ENCODE measurements at places on chromosomes 7 and 10.

DNA sequence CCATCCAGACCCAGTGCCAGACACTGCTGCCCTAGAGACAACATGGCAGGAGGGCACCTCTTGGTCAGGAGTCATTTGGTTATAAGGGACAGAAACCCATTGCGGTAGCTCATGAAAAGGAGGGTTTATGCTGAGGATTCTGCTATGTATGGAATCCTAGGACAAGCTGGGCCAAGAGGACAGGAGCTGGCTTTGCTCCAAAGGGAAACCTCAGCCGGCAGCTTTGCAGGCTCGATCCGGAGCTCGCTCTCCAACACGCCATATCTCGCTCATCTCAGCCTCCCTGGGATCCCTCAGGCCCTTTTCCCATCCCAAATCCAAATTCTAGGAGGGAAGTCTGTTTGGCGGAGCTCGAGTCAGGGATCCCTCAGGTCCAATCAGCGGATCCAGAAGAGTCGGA, 345.7 kb downstream of the GLRX3 start:
- no peak for DNase-seq

DNA sequence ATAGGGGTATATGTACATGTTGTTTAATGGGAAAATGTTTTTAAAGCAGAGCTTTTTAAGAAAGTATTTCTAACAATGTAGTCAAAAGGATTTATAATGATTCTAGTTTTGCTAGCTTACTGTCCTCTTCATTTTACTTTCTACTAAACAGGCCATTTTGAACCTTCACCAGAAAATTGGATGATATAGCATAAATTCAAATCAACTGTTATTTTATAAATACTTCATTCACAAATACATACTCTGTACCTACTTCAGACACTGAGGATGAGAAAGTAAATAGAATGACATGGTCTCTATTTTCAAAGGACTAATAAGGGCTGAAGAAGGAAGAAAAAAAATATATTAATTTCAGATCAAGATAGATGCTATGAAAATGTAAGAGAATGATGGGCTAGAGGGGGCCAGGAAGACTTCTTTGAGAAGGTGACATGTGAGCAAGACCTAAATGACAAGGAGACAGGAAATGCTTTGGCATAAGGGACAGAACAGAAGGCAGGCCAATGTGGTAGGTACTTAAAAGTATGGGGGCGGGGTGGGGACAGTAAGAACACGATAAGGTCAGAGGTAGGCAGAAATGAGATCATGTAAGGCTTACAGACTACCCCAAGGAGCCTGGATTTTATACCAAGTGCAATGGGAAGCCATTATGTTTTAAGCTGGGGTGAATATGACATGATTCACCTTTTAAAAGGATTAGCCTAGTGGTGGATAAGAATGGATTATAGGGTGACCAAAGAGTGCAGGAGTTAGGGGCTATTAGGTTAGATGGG, 5.2 kb downstream of the NAMPT start:
- no peak for DNase-seq

DNA sequence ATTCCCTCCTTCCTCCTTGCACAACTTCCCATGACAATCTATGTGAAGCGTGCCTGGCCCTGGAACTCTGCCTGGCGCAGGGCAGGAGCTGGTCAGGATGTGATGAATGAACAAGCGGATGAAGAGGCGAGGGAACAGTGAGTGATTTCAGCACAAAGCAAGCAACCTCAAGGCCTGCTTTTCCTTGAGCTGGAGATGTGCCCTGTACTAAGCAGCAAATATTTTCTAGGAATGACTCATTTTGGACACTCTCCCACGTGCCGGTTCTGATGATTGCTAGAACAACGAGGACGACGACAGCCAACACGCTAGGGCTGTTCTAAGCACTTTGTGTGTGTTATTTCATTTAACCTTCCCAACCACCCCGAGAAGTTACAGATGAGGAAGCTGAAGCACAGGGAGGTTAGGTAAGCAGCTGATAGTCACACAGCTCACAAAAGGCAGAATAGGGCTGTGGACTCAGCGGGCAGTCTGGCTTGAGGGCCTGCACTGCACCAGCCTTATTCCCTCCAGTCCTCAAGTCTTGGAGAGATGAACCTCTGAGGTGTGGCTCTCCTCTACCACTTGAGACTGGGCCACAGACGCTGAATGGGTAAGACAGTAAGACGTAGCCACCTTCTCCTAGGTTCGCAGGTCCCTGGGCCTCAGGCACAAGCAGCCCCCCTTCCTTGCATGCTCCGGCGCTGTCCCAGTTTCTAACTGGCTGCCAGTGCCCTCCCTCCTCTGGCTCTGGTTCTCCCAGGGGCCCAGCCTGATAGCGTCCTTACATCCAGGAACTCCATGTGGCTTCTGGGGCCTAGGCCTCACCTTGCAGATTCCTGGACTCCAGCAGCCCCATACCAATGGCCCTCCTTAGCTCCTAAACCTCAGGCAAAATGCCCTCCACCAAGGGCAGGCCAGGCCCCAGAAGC, 59.0 kb downstream of the YKT6 start:
- peak; percentile 90 for DNase-seq

- no peak for DNase-seq
Measured at GRCh38 chr10:74674927-74675326, 151.5 kb upstream of the KAT6B start.

- no peak for DNase-seq
Measured at GRCh38 chr7:1296356-1296981, 63.8 kb downstream of the UNCX start.

DNA sequence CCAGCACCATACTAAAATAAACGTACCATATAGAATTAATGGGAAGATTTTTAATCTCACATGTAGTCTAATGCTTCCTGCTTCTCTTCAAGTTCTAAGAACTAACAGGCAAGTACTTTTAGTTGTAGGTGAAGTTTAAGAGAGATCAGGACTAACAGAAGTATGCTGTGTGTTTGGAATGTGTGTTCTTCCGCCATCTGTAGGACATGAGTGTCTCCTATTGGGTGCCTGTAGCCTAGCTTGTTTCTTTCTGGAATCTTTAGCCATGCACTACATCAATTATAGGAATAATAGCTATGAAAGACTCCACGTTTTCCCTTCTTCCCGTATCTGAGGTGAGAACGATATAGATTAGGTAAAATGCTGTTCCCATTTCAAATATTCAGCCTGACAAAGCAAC, 140.2 kb upstream of the AHR start:
- no peak for DNase-seq

- no peak for DNase-seq
Measured at GRCh38 chr7:30931929-30932540, 20.4 kb downstream of the AQP1 start.

DNA sequence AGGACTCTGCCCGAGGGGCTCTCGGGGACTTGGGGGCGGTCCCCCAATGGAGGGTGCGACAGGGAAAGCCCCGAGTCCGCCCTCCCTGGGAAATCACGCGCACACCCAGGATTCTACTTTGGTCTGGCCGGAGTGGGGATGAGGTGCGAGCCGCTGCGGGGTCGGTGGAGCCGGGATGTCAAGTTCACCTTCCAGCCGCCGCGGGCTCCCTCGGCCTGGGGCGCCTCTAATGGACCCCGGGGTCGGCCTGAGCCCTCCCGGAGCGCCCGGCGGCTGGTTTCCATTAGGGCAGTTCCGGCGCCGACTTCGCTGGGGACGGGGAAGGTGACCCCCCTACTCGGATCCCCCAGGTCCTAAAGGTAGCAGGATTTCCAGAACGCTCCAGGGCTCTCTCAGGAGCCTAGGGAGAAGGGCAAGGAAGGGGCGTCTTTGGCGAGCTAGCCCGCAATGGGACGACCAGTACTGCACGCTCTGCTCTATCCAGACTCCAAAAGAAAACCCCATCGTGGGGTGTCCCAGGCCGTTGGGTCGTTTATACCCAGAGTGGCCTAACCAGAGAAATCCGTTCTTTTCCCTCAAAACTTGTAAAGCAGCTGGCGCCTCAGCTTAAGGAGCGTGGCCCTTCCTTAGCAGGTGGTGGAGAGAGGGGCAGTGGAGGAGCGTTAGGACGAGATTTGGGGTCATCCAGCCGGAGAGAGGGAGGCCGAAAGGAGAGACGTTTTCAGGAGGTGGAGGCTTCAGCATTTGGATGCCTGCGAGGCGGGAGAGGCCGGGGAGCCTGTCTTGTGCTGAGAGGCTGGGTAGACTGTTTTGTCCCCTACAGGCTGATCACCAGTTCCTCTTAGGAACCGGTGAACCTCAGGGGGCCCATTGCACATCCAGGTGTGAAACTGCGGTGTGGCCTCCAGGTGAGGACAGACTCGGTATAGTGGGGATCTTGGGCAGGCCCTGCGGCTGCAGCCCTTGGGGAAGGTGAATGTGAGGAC, 860 bp upstream of the WDR86 start:
- no peak for DNase-seq

DNA sequence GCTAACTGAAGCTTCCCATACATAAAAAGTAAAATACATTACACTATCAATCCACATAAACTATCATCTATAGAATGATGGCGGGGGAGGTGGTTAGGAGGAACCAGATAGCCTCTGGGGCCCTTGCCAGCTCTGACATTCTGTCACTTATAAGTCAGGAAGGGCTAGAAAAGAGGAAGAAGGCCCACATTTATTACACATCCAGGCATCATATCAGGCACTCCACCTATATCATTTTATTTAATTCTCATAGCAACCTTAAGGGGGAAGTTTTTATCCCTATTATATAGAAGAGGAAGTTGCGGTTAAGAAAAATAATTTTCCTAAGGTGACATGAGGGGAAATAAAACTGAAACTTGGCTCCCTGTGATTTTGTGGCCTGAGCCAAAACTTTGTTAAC, 29.9 kb downstream of the HEPACAM2 start:
- no peak for DNase-seq

DNA sequence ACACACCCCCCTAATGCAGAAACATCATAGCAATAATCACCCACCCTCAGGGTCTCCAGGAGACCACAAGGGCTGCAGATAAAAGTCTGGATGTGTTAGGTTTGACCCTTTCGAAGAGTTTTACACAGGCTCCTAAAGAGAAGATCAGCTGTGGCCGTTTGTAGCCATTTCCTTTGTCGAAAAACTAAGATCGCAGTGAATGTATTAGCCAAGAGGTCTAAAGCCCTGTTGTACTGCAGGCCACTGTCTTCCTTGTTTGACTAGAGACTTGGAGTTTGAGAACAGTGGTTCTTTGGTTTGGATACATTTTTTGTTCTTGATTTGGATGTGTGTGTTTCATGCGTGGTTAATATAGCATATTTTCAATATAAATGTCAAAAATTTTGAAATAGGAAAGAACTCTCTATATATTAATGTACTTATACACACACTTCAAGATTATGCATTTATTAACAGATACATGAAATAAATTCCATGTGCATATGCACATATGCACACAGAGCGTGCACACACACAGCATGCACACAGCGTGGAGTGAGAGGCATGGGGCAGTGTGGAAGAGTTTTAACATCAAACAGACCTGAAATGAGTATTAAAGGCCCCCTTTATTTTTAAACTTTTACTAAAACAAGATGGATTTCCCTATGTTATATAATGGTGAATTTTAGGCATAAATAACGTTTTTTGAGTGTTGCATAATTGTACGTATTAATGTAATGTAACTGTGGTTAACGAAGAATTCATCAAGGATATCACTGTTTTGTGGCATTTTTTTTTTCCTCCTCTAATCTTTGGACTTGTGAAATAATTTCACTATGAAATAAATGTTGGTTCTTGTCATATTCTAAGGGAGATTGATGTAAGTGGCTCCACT, 2.2 kb downstream of the IKZF1 start:
- no peak for DNase-seq

- DNase-seq, result no peak
Measured at GRCh38 chr10:125494651-125495239, 188.2 kb downstream of the TEX36 start.

Data from fibroblast of the conjunctiva (primary cell).